Head of caudate nucleus (tissue), 42 donors: ENCODE measurements at places on chromosomes 3 and 15.

- DNase-seq = no peak
Measured at GRCh38 chr3:50474717-50475116, 28.7 kb downstream of the CACNA2D2 start.

GRCh38 chr15:90297021-90297420 lies 31.5 kb downstream of the NGRN start:
- no peak for DNase-seq

GRCh38 chr15:72592097-72592496 lies 62.4 kb upstream of the GOLGA6B start:
- DNase-seq = no peak

GRCh38 chr3:102089904-102090720 lies 240.8 kb downstream of the NFKBIZ start:
- DNase-seq = no peak

DNA sequence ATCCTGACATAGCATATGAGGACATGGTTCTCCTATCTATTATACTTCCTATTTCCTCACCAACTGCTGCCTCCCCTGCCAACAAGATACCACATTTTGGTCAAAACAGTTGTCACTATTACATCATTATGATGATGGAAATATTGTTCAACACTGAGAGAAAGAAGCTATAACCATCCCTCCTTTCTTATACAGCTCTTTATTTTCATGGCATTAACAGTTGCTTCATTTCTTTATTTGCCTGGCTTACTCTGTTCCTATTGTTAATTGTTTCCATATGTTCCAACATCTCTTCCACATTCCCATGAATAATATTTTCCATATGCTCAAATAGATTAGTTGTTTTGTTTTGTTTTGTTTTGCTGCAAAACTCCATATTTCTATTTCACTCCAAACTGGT lies 40.8 kb upstream of the FILIP1L start:
- no peak for DNase-seq

DNA sequence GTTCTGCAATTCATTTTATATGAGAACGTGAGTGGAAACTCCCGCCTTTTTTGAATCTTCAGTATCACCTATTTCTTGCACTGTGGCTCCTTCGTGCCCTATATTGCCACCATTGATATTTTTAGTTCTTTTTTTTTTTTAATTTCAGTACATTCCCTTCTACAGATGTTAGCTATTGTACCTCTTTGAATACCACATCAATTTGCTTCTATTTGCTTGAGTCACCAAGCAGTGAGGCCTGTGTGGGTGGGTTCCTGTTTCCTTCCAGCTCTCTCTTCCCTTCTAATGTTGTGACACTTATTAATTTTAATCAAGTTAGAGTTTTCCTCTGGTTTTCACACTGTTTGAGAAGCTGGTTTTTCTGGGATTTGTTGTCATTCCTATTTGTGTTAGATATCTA lies 8.7 kb downstream of the HACD2 start:
- no peak for DNase-seq

- peak; percentile 40 for DNase-seq
Measured at GRCh38 chr3:39378088-39378487, 5.1 kb upstream of the SLC25A38 start.

- DNase-seq = no peak
Measured at GRCh38 chr3:149395107-149396089, 17.9 kb upstream of the TM4SF1 start.

- DNase-seq = no peak
Measured at GRCh38 chr3:149021830-149022229, 30.5 kb downstream of the GYG1 start.

DNA sequence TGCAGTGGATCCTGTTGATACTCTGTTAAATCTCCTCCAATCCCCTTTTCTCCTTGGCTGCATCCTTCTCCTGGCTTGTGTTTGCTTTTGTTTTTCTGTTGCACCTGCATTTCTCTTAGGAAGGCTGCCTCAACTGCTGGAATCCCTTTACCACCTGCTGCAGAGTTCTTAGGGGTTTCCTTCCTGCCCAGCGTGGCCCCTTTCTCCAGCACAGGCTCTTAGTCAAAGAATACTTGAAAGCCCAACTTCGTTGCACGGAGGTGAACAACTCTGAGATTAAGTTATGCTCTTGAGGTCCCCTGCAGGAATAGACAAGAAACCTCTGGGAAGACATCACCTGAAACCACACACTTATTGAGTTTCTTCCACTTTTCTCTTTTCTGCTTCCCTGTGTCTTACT lies 121.6 kb upstream of the GRM7 start:
- DNase-seq = no peak

- no peak for DNase-seq
Measured at GRCh38 chr3:59908280-59908679, 858.5 kb upstream of the CFAP20DC start.

DNA sequence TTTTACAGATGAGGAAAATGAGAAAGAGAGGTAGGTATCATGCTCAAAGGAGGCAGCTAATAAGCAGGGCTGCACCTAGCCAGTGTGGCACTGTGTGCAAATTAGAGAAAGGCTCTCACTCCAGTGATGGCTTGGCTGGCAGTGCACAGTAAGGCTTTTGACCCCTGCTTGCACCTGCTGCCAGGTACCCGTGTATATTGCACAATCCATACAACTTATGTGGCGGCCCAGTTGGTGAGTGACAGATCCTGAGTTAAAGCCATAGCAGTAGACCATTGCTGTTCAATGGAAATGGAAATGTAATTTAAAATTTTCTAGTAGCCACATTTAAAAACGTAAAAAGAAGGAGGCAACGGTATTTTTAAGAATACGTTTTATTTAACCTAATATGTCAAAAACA lies 266.4 kb upstream of the AZI2 start:
- DNase-seq = no peak

GRCh38 chr3:141399200-141399599 lies 30.9 kb downstream of the ZBTB38 start:
- DNase-seq = no peak

DNA sequence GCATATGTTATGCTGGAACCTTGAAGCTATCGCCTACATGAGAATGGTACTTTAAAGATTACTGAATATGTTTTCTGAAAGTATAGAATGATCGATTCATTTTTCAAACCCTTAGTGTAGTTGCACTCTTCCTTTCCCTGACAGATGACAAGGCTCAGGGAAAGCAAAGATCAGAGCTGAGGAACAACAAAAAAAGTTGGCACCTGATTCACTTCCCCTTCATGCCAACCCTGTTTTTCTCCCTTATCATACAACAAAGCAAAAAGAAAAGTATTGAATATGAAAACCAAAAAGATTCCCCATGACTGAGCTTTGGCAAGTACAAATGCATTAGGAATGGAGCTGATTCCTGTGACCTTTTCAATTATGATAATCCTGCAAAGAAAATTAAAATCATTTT lies 1012.7 kb downstream of the FHIT start:
- DNase-seq = no peak

GRCh38 chr3:4813909-4814304 lies 165.3 kb upstream of the BHLHE40 start:
- DNase-seq = no peak

GRCh38 chr3:127002195-127003174 lies 19.6 kb downstream of the PLXNA1 start:
- DNase-seq = no peak

DNA sequence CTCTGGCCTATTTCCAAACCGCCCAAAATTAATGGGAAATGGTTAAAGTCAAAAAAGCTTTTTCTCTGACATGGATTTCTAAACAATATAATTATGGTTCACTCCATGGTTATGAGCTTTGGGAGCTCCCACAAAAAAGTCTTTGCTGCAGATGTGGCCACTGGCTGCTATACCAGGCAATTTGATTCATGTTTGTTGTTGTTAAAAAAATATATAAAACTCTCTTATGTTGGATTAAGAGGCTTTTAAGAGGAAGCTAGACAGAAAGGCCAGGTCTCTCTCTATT lies 258.6 kb downstream of the TIGIT start:
- no peak for DNase-seq
